Renal pelvis (tissue), 12 donors: ENCODE measurements at places on chromosomes 4 and X. TPM values are rescaled to one million over a fixed set of nuclear protein-coding genes. Genes with fewer than 3 reads are reported as not detected.

DNA sequence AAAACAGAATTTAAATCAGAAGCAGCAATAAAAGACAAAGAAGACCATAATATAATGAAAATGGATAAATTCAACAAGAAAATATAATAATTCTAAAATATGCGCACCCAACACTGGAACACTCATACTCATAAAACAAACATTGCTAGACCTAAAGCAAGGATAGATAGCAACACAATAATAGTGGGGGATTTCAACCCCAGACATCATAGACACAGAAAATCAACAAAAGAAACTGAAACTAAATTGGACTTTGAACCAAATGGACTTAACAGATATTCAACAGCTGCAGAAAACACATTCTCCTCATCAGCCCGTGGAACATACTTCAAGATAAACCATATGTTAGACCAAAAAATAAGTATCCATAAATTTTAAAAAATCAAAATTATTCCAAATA is 1552.6 kb downstream of the C4orf33 start:
- DNase-seq: no peak

Gene CXorf66
- polyA plus RNA-seq: not detected

DNA sequence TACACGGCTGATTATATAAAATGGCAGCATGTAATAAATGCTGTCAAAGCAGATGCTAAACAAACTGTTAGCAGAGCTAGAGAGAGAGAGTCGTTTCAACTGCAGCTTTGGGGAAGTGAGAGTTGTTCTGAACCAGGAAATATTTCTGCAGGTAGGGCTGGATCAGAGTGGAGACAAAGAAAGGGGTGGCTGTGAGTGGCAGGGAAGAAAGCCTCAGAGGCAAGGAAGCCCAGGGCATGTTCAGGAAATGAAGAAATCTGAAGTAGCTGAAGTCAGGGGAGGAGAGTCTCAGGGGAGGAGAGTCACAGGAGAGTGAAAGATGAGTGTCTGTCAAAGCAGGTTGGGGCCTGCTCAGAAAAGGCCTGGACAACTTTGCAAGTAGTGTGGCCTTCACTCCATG is 48.4 kb upstream of the RPS6KA3 start:
- DNase-seq: no peak

DNA sequence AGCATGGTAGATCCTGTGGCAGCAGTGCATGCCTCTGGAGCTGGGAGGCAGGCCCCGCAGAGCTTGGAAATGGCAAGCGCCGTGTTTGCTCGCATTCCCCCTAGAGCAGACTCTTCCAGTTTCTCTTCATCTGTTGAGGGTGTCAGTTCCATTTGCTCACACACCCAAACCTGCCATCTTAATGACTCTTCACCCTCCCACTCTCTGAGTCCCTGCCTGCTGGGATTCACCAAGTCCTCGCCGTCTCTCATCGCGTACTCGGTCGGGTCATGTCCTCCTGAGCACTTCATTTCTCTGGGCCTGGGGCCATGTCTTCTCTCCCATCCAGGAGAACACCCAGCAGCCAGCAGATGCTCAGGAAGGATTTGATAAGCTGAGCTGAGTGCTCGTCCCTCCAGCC is 16.9 kb downstream of the ZBTB49 start:
- DNase-seq: no peak

- peak; percentile 2 for DNase-seq
These were observed 110.2 kb downstream of the GNL3L start for GRCh38 chrX:54640103-54640690.

- DNase-seq: no peak
These were observed 1.5 kb downstream of the SMIM14 start for GRCh38 chr4:39637221-39637585.

GRCh38 chrX:100643212-100643611 is 787 bp upstream of the SRPX2 start:
- no peak for DNase-seq

DNA sequence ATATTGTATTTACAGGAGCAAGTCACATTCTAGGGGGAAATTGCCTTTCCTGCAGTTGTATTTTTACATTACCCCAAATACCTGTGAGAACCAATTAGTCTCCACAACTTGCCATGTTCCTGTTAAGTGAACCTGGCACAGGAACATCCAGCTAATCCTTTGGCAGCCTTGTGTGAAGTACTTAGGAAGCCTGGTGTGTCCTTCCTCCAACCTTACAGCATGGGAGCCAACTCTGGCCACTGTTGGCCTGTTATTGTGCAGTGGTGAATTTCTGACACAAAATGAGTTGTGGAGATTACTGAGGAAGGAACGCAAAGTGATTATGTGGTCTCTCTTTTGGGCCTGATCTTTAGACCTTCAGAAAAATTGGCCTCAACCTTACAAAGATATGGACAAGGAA is 238.0 kb upstream of the PITX2 start:
- DNase-seq: no peak
